HCT116 (cell line): ENCODE measurements at places on chromosomes 2 and 18. TPM values are rescaled to one million over a fixed set of nuclear protein-coding genes. Genes with fewer than 3 reads are reported as not detected.

EIF2B4 gene
- total RNA-seq, result 43.8 TPM

MROH2A gene
- not detected for total RNA-seq

- peak; percentile 51 for DNase-seq
- no peaks in the 10 kb centered on the region for H3K27me3 ChIP-seq
- H3K27ac ChIP-seq, result peak overlapping the region; percentile 61; the same call in 1 of the 2 replicates
- H3K4me3 ChIP-seq, result no peak overlapping the region
- H3K4me1 ChIP-seq, result peaks cover 12% of the 10 kb centered on the region
Observed at GRCh38 chr18:39946623-39947061, 2008.4 kb upstream of the PIK3C3 start.

DSC3 gene
- total RNA-seq, result 7.6 TPM

- H3K4me3 ChIP-seq, result no peak overlapping the region
- H3K36me3 ChIP-seq, result no peaks in the 10 kb centered on the region
- no peak overlapping the region for H3K27ac ChIP-seq
- DNase-seq, result no peak
- peaks cover 11% of the 10 kb centered on the region; the same call in 1 of the 2 replicates for H3K4me1 ChIP-seq
Observed at GRCh38 chr2:217873371-217873770, 129.4 kb downstream of the TNS1 start.

- no peak overlapping the region for H3K27ac ChIP-seq
- H3K27me3 ChIP-seq, result no peaks in the 10 kb centered on the region
- no peaks in the 10 kb centered on the region for H3K4me1 ChIP-seq
- DNase-seq, result no peak
Observed at GRCh38 chr2:77588438-77588837, 66.3 kb upstream of the LRRTM4 start.
